ENCODE measurements at places on chromosomes 7 and 10.

- DNase-seq, result no peak
These were observed 103.2 kb downstream of the CCDC3 start for GRCh38 chr10:12898271-12898670.

DNA sequence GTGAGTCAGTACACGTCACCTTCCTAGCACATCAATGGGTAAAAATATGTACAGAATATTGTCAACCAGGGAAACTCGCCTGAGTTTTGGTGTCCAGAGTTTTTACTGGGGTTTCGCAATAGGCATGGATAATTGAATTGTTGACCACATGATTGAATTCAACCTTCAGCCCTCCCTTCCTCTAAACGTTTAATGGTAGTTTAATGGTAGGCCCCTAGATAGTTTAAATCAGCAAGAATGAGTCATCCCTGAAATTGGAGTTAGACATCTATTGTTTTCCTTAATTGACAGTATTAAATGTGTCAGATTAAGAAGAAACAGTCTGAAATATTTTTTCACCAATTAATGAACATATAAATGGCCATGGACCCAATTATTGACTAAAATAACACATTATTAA is 57.8 kb upstream of the CACNA2D1 start:
- no peak for DNase-seq

GRCh38 chr7:19554581-19554980 is 154.3 kb downstream of the POLR1F start:
- DNase-seq, result no peak

DNA sequence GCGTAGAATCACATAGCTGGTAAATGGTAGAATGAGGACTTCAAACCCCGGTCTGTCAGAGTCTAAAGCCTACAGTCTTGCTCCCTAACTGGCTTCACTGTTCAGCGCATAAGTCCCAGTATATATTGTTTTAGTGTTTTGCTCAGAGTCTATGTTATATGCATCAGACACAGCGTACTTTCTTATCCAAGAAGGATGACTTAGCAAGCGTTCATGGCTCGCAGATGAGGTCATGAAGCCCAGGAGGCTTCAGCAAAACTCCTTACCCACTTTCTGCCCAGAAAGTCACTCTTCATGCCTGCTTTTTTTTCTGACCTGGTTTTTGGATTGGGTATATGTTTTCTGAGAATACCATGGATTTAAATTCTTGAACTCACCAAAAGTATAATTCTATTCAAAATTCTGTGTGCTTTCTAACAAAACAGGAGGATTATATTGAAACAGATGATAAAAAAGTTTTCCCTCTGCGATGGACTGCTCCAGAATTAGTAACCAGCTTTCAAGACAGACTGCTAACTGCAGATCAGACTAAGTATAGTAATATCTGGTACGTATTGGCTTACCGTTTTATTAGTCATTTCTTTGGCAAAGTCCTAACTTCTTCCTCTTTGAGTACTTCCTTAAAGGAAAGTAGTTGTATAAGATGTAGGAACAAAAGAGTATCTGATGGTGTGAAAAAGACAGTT is 24.6 kb upstream of the BHLHA15 start:
- no peak for DNase-seq

- no peak for DNase-seq
These were observed 118.5 kb downstream of the GLRX3 start for GRCh38 chr10:130254662-130255061.

DNA sequence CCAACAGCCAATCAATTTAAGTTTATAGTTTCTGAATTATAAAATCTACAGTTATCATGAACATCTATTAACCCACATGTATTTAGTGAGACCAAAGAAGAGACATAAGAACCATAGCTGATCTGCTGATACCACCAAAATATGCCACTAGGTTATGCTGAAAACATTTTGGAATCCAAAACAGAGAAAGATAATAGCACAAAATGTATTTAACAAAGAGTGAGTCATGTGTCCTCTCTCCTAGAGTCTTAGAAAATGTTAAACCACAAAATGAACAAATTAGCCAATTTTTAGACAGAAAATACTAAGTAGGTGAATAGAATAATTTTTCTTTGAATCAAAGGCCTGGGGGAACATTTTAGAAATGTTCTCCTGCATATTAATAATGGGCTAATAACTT is 527.5 kb downstream of the GPAM start:
- no peak for DNase-seq

GRCh38 chr7:47422611-47423010 is 159.3 kb downstream of the TNS3 start:
- no peak for DNase-seq

DNA sequence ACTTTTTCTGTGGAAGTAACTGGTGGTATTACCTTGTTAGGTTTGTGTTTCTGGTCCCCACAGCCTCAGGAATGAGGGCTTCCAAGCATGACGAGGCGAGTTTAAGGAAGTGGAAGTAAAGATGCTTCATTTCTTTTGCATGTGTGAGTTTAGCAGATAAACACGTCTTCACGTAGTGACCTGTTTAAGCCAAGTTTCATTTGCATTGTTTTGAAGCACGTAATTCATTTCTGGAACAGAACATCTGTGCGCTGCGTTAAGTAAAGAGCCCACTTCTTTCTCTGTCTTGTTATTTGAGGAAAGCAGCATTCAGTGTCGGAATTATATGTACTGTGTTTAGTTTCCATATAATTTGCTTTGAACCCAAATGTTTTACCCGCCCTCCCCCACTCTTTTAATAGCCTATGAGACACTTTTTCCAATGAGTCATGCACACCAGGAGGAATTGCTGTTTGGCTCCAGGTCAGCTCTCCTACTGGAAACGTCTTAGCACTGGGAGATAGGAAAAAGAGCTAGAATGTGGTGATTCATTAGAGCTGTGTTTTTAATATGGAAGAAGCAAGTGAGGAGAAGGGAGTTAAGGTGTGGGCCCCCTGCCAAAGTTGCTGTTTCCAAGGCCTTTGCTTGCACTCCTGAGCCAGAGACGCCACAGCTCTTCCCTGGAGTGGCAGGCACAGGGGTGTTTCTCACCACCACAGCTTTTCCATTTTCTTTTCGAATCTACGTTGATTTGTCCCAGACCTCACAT is 36.7 kb downstream of the BTBD16 start:
- peak; percentile 96 for DNase-seq

Data from kidney glomerular epithelial cell (primary cell).